ENCODE measurements at places on chromosomes 7 and 10.

DNA sequence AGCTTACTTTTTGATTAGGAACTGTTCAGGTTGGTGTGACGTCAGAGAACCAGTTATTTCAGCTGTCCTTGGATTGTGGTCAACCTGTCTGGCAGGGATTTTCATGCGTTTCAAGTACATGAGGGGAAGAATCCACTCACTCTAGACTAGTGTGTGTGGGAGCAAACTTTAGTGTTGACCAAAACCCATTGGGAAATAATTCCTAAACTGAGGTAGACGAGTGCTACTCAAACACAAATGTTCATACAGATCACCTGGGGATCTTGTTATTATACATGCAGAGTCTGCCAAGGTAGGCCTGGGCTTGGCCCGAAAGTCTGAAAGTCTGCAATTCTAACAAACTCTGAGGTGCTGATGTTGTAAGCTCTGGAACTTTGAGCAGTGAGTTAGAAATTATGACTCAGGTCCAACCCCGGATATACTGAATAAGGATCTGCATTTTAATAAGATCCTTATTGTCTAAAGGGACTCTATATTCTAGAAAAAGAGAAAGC, 111.1 kb upstream of the CREB5 start:
- DNase-seq = no peak

DNA sequence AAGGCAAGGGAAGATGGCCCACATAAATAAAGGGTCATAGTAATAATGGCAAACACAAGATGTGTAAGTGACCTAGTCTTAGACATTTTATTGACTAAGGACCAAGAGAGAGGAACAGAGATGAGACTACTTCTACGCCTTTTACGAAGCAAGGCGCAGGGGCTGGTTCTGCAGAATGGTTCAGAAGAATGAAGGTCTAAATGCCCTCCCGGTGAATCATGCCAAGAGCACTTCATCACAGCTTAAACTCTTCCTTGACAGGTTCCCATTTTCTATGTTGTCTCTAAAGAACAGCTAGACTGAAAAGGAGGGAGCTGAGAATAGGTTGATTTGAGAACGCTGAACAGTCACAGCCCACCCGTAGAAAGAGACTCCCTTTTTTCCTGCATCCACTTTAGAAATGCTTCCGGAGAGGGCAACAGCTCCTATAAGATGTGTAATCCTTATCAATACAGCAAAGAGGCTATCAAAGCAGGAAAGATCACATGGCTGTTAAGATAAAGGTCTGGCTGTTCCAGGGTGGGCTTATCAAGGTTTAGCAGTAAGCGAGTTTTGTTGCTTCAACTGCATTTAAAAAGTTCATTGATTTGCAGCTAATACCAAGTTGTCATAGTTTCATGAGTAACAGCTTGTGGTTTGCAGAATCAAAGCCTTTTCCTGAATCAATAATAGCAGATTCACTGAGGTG, 93.4 kb upstream of the AUTS2 start:
- DNase-seq = no peak

GRCh38 chr7:46763344-46763743, 818.6 kb downstream of the TNS3 start:
- no peak for DNase-seq

DNA sequence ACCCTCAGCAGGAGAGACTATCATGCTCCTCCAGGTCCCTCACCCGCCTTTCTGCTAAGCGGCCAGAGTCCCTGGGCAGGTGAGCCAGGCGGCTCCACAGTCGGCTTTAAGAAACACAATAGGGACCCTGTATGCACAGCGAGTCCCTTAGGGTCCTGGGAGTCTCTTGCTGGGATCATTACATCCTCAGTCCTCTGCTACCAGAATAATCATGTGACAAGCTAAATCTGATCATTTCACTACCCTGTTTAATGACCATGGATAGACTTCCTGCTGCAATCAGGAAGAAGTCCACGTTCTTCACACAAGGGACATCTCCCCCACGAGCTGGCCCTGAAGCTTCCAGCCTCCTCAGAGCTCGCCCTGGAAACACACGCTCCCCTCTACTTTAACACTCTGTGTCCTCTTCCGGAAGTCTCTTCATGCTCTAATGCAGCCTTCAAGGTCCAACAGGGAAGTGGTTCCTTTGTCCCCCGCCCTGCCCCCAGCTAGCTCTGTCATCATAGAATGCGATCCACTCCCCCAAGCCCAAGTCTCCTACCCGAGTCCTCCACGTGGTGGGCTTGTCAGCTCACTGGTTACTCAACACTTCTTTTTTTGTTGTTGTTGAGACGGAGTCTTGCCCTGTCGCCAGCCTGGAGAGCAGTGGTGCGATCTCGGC, 101.5 kb downstream of the RNF216 start:
- DNase-seq = no peak

DNA sequence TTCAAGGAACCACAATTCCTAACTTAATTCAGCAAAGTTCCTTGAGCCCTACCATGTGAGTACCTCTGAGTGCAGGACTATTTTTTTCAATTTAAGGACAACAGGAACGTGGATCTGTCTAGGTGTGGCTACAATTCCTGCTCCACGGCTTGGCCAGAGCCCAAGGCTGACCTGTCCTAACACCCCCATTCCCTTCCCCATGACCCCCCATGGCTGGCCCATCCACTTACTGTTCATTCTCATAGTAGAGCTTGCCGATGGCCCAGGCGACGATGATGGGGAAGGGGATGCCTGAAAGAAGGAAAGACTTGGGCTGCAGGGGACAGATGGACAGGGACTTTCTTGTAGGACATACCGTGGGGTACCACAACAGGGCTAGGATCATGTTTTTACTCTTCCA, 20.3 kb downstream of the CRHR2 start:
- no peak for DNase-seq

DNA sequence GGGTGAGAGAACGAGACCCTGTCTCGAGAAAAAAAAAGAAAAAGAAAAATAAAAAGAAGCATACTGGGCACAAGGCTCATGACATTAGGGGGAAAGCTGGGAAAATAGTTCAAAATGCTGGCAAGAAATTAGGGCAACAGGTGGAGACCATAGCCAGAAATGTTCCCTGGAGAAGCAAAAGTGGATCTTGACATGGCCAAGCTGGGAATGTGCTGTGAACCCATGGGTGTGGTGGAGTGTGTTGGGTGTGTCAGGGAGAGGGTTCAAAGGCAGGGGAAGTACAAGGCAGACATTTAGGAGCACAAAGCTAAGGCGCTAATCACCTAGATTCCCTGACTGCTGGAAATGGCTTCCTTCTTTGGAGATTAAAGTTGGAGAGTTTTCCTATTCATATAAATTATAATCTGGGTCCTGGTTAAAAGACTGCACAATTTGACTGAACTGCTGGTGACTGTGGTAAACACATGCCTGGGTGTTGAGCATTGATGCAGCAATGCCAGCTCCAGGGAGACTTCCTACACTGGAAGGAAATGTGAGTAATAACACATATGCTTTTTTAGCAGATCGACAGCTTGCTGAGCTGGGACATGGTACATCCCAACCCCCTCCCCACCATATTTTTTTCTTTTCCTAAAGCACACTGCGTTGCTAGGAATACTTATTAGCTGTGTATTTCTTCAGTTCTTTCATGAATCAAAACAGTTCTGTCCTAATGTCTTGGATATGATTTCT, 70.1 kb upstream of the ARHGAP21 start:
- no peak for DNase-seq

- DNase-seq = no peak
Observed at GRCh38 chr10:6164271-6165095, 38.2 kb upstream of the PFKFB3 start.

DNA sequence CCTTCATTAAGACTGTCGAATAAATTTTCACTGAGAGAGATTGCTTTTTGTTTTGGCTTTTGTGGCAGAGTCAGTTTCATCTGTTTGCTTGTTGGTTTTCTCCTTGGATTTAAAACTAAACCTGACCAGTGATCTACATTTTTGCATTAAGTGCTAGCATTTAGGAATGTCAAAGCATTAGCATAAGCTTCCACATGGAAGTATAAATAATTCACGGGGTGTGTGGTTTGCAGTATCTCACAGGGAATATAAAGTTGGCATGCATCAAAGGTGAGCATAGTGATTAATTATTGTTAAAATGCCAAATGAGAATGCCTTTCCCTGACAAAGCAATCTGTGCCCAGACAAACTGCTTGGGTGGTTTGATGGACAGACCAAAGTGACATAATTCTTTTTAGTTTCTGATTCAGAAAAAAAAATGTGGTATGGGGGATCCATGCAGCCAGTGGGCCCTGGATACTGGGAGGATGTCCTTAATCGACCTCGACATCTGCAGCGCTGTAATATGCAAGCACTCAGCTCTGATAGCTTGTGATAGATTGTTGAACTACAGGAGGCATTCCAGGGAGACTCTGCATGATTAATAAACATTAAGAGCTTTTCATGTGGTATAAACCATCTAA, 339.3 kb upstream of the POM121L12 start:
- DNase-seq = no peak

DNA sequence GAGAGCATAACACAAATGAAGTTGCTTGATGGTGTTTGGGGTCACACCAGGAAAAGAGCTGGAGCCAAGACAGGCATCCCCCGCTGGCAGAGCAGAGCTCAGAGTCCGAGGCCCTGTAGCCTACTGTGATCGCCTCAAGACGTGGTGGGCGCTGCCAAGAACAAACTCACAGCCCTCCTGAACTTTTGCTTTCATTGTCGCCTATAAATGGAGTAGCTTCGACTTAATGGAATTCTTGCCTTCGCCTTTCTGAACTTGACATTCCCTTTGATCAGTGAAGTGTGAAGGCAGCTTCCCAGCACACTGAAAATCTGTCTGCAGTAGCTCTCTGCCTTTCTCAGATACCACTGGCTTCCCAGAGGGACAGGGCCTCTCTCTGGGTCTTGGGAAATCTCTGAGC, 21.3 kb downstream of the CPXM2 start:
- no peak for DNase-seq

GRCh38 chr7:98066934-98067507, 39.6 kb upstream of the LMTK2 start:
- no peak for DNase-seq
